Astrocyte of the spinal cord (primary cell): ENCODE measurements at places on chromosomes 4 and X.

GRCh38 chr4:81769244-81769643, 297.5 kb upstream of the RASGEF1B start:
- no peak for DNase-seq

GRCh38 chr4:123599920-123600810, 203.6 kb downstream of the SPRY1 start:
- peak; percentile 41 for DNase-seq

GRCh38 chr4:118034053-118034785, at the start of gene NDST3:
Gene NDST3, plus strand, starts transcription at chr4:118034486. Its CDS starts 19,425 bp downstream, at chr4:118053911.
- DNase-seq, result peak; percentile 82

DNA sequence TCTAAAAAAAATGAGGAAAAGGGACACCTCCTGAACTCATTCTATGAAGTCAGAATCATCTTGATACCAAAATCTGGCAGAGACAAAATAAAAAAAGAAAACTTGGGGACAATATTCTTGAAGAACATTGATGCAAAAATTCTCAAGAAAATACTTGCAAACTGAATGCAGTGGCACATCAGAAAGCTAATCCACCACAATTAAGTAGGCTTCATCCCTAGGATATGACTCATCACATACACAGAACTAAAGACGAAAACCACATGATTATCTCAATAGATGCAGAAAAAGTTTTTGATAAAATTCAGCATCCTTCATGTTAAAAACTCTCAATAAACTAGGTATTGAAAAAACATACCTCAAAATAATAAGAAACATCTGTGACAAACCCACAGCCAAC, 98.3 kb downstream of the FAM47B start:
- peak; percentile 3 for DNase-seq

- DNase-seq, result no peak
Measured at GRCh38 chrX:149825424-149825823, 43.7 kb downstream of the MAGEA9 start.

DNA sequence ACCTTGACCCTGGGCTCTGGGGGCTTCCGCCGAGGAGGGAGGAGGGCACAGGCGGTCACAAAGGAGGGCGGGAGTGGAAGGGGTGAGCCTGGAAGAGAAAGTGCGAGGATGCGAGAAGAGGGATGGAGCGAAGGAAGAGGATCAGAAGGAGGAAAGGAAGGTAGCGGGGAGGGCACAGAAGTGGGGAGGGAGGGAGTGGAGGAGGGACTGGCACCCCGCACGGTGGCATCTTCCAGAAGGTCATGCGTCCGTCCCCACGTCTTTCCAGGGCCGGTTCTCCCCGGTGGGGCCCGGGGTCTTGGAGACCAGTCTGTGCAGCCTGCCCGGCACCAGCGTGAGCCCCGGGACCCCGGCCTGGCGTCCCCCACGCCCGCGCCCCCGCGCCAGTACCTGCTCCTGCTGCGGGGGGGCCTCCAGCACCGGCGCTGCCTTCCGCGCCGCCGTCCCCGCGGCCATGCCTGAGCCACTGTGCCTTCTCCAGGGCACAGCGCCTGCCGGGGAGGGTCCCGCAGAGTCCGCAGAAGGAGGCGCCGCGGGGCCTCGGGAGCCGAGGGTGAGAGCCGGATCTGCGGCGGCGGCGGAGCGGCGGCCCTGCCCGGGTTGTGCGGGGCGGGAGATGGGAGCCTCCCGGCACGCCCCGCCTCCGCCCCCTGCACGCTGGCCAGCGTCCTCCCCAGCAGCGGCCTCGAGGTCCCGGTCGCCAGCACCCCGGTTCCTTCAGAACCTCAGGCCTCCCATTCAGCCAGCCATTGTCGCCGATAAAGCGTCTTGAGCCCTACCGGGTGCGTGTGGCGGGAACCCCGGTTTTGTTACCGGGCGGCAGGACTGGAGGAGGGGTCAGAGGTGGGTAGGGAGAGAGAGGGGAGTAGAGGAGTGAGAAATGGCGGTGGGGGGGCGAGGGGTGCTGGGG, at the start of gene RNF175:
Gene RNF175 (minus strand): TSS at position 618 of the 910 bp plus-strand sequence. CDS start 162 bp downstream, at position 456.
- no peak for DNase-seq

- no peak for DNase-seq
Measured at GRCh38 chr4:133102043-133102442, 47.1 kb upstream of the PCDH10 start.

- peak; percentile 28 for DNase-seq
Measured at GRCh38 chr4:134906404-134907023, 704.9 kb upstream of the PABPC4L start.

DNA sequence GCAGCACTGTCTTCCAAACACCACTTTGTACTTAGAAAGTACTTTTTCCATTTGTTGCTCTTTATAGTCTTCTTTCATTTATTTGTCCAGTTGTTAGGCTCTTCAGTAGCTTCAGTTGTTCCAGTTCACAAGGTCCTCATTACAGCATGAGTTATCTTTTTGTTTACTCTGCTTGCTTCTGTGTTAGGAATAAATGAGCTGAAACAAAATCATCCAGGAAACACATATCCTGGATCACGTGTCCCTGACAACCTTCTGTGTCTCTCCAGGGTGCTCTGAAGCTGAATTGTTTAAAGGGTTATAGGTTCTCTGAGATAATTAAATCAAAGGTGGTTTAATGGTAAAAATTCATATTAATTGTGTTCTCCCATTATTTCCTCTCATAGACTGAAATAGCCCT, 19.9 kb upstream of the KLHL8 start:
- no peak for DNase-seq

DNA sequence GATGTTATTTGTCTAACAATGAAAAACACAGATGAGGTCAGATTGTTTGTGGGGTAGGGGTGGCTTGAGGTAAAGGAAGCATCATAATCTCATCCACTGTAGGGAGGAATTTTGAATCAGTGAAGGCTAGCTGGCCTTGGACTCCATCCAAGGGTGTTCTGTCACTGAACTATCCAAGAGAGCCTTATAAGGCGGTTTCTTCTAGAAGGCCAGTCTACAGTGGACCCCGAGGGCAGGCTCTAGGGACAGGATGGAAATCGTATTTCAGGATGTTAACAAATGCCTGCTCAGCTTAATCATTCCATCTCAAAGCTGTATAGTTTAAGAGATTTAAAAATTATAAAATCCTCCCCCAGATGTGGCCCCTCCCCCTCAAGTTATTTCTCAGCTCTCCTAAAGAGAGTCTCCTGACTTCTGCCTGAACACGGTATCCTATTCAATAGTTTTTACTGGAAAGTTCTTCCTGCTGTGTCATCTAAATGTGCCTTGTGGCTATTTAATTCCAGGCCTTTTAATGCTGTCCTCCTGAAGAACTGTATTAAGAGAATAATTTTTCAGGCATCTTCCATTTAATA, 8.0 kb downstream of the IGFBP7 start:
- peak; percentile 94 for DNase-seq

DNA sequence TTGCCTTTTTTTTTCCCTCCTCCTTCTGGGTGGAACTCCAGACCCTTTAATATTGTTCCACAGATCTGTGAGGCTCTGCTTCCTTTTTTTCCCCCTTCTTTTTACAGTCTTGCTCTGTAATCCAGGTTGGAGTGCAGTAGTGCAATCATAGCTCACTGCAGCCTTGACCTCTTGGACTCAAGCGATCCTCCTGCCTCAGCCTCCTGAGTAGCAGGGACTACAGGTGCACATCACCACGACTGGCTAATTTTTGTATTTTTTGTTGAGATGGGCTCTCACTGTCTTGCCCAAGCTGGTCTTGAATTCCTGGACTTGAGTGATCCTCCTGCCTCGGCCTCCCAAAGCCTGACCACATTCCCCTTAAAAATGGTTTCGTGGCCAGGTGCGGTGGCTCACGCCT, 26.8 kb downstream of the NSD2 start:
- no peak for DNase-seq

DNA sequence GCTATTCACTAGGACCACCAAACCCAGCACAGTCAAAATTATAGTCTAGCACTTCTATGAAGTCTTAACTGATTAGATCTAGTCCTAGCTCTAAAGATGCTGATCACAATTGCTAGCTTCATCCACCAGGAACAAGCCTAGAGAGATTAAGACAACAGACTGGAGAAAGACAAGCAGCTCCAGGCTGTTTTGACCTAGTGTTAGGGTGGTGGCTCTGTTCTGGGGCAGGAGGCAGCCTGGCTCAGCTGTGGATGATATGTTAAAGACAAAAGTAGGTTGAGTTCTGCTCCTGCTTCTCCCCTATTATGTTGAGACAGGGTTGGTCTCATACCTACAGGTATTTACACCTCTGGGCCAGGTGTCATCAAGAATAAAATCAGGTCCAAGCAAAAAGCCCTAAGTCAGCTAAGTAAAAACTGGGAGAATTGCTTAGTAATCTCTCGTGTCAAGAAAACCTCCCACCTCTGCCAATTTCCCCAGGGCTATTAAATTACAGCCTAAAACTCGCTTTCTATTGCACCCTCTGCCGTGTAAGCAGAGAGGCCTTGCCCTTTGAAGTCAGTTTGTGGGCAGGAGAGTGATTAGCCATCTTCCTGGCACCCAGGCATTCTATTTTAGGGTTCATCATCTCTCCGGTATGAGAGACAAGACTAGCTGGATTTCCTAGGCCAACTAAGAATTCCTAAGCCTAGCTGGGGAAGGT, 39.9 kb downstream of the RAB40AL start:
- DNase-seq, result no peak

- peak; percentile 97 for DNase-seq
Measured at GRCh38 chr4:147103403-147103946, 157.8 kb upstream of the TTC29 start.

GRCh38 chrX:136839196-136839595, 41.3 kb downstream of the RBMX start:
- DNase-seq, result no peak

DNA sequence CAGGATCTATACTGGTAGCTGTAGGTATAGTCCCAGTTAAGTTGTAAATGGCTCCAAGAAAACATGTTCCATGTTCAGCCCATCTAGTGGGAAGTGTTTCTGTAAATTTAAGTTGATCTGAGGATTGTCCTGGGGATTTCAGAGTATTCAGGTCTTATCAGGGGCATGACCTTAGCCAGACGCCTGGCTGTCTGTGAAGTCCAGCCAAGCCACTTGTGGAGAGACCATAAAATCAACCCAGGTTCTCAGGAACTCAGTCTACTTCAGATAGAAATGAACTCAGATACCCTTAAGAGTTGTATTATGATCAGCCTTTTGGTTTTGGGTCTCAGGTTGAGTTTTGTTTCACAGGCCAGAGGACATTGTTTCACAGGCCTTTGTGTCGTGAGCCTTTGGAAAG, 95.9 kb downstream of the EGF start:
- no peak for DNase-seq

DNA sequence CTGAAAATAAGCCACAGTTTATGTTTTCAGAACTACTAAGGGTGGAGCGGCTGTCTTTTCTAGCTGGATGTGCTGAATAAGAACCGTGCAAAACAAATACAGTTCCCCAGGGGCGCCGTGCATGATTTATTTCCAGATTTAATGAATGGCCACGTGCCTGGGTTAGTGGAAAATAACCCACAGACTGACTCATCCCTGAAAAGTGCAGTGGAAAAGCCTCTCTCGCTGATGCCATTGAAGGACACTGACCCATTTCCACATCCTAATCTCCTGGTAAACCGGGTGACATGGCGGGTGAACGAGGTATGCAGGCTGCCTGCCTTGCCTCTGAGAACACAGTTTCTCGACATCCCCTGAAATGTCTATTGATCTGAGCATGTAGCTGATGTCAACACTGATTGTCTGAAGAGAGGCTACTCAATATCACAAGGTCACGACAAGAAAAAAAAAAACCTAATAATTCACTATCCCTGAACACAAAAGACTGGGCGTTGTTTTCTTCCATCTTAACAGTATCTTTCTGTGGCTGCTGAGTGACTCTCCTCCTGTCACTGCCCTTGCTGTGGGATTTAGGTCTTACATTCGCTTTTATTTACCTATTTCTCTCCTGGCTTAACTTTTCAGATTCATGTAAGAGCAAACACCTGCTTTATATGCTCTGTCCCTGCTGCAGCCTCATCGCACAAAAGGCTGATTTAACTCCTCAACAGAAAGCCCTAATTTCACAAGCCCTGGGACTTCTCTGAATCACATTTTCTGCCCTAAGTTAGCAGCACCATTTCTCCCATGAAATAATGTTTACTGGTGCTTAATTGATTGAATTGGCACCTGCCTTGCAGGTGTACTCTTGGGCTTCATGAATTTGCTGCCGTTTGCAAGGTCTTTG, 76.9 kb upstream of the SCOC start:
- DNase-seq, result peak; percentile 78

DNA sequence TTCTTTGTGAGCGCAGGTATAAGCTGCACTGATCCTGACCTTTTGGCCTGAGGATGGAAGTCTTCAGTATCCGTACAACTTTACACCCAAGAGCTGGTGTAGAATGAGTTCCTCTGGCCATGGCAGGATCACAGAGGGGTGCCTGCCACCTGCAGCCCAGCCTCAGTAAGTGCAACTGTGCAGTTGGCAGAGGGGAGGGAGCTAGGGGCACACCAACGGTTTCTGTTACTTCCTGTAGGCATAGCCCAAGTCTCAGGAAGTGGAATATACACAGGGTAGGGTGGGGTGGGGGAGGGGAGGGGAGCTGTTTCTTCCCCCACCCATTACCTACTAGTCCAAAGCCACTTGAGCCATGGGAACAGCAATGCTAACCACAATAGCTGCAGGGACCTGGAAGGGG, 85.4 kb upstream of the GBA3 start:
- peak; percentile 24 for DNase-seq

GRCh38 chr4:6029254-6029653, 11.0 kb upstream of the C4orf50 start:
- DNase-seq, result no peak
